ENCODE measurements at places on chromosomes 5 and 9.
A peak's percentile ranks its signal among the peaks of the same experiment; 100 is the strongest.

DNA sequence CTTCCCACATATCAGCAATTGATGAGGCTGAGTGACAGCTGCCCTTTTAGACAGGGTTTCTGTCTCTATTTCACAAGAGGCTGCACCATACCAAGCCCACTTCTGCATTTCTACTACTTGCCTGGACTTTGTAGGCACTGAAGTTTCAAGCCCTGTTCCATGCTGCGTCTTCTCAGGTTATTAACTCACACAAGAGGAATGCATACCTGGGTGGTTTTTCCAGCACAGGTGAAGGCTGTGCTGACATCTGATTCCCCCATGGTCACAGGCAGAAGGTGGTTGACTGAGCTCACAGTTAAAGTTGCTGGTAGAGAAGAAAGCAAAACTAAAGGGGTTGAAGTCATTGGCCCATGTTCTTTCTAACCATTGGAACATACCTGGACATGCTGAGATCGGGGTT is 86.6 kb downstream of the MAMDC2 start:
- DNase-seq = no peak

GRCh38 chr9:122519376-122519775 is 435 bp downstream of the OR1J4 start:
- no peak for DNase-seq

GRCh38 chr9:120755810-120756434 is 37.3 kb downstream of the FBXW2 start:
- DNase-seq = no peak

DNA sequence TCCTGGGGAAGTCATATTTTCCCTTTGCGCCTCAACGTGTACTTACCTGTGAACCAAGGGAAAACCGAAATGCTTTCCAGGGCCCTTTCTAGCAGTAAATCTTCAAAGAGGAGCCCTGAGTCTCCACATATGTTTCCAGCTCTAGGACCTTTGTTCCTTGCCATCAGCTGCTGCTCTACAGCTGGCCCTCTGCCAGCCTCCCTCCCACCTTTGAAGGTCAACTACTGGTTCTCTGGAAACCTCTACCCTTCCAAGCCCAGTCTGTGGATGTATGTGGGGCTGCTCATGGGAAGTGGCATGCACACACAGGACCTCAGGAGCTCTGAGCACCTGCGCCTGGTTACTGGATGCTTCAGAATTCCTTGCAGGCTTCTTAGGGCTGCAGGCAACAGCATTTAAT is 117.2 kb downstream of the PSD2 start:
- DNase-seq = no peak

DNA sequence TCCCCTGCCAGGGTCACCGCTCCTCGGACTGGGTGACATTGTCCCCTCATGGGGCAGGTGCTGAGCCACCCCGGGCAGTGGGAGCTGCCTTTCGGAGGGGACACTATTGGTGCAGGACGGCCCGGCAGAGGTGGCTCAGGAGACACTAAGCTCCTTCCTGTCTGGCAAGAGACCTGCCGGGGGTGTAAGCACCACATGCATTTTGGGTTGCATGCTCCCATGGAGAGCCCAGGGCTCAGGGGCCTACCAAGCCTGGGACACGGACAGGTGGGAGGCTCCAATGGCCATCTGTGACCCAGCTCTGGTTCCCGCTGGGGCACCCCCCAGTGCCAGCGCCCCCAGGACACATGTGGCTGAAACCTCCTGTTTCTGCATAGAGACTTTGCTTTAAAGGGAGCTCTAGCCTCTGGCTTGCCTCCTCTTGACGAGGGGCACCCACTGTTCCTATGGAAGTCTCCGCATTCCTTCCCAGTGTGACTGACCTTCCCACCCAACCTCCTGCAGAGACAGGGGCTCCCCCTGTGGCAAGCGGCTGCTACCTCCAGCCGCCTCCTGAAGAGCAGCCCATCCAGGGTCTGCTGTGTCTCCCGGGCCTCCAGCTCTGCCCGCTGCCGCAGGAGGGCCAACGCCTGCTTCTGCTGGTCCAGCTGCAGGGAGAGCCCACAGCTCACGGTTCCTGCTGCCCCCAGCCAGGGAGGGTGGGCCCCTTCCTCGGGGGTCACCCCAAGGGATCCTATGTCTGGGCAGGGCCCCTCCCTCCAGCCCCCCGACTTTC is 28.1 kb downstream of the CCDC187 start:
- DNase-seq = no peak

GRCh38 chr5:109844695-109845094 is 155.0 kb downstream of the MAN2A1 start:
- no peak for DNase-seq

GRCh38 chr9:125524583-125525355 is 182.2 kb downstream of the MAPKAP1 start:
- DNase-seq = no peak

GRCh38 chr5:32531885-32532520 is 53.4 kb upstream of the SUB1 start:
- DNase-seq = peak; percentile 17

- DNase-seq = no peak
Measured at GRCh38 chr9:95053611-95054570, 263.6 kb downstream of the FANCC start.

- no peak for DNase-seq
Measured at GRCh38 chr9:82443312-82443711, 454.7 kb downstream of the SPATA31D1 start.

DNA sequence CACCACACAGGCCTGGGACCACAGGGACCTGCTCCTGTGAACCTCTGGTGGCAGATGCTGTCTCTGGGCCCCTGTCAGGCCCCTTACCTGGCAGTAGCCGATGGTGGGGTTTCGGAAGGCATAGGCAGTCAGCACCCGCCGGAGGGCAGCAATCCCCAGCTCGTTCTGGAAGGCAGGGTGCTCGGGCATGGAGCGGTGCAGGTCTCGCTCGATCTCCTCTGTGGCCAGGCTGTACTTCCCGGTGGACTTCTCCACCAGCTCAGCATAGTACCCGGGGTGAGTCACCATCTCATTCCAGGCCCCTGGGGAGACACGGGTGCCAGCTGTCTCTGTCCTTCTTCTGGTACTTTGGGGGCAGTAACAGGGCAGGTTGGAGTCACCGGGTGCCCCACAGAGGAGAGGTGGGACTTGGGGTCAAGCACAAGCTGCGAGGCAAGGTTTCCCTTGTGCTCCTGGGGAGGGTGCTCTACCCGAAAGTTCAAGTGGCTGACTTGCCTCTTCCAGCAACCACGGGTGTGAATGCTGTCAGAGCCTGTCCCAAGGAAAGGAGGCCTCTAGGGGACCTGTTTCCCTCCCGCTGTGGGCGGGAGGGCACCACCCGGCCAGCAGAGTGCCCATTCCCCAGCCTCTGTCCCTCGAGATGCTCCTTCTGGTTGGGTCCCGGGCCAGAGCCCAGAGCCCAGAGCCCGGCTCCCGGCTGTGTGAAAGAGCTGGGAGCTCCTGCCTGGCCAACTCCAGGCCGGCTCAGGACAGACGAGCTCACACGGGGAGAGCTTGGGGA is 19.8 kb upstream of the MRNIP start:
- no peak for DNase-seq

GRCh38 chr9:71891557-71892189 is 19.3 kb downstream of the ABHD17B start:
- DNase-seq = no peak

DNA sequence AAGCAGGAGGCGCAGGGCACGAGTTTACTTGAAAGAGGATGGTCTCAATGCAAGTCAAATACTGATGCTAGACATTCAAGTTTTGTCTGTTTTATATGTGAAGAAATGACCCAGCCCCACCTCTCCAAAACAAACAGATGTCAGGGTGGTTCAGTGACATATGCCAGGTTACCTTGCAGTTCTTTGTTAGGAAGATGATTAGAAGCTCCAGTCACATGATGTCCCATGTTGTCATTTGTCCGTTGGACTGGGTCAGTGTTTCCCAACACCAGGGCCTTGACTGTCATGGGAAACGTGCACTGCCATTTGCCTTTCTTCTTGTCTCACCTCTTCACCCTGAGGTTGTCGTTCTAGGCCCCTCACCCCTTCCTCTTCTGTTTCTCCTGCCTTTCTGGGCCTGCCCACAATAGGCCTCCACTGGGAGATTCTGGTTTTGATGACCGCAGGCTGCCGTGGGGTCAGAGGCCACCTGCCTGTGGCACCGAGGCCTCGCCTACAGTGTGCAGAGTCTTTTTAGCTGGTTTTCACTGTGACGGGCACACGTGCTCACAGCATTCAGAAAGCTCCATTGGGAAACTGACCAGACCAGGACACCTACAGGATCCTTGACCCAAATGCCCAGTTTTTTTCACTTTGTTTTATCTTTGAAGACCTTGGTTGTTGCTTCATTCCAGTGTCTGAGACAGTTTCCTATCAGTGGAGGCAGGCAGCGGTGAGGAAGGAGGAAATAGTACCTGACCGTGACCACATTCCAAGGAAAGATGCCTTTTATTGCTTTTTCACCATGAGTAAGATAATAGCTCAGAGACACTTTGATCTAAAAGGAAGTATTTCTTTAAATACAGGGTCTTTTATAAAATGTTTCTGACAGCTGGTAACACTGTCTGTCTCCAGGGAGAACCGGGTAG is 123.1 kb downstream of the PIP5K1B start:
- DNase-seq = no peak

DNA sequence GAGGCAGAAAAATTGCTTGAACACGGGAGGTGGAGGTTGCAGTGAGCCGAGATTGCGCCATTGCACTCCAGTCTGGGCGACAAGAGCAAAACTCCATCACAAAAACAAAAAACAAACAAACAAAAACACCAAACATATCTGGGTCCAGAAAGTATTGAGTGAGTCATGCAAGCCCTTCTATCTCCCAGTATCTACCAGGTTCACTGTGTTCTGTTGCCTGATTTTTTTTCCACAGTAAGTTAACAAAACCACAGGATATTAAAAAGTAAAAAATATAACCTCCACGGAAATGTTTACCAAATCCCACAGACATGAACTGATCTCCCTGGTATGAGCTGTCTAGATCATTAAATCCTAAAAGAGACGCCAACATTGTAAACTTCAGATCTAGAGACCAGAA is 94.4 kb downstream of the ANKH start:
- no peak for DNase-seq

GRCh38 chr9:86639899-86640379 is 285.7 kb upstream of the TUT7 start:
- DNase-seq = no peak

DNA sequence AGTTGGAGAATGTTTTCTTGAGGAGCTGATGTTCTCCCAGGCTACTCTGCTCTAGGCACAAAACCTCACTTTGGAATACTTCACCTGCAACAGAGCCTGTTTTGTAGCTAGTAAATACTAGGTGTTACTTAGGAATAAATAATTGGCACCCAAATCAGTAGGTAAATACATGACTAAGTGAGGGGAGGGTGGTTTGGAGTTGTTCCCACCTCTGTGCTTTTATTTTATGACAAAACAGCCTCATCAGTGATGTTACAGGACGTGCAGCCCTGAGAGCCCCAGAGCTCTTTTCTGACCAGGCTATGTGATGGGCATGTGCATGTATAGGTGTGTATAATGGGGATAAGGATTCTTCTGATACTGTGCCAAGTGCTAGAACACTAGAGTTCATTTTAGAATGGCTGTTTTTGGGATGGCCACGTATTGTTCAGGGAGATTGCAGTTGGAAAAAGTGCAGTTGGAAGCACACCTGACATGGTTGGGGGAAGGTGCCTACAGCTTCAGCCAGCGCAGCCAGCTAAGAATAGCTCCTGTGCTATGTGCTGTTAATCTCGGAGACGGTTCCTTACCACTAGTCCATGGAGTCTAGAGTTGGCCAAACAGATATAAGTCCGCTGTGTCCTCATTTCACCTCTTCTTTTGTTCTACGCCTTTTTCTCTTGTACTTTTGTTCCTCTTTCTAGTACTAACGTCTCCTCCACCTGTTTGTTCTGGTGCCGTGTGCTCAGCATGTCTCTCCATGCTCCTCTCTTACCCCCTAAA is 284.7 kb downstream of the FANCC start:
- no peak for DNase-seq

DNA sequence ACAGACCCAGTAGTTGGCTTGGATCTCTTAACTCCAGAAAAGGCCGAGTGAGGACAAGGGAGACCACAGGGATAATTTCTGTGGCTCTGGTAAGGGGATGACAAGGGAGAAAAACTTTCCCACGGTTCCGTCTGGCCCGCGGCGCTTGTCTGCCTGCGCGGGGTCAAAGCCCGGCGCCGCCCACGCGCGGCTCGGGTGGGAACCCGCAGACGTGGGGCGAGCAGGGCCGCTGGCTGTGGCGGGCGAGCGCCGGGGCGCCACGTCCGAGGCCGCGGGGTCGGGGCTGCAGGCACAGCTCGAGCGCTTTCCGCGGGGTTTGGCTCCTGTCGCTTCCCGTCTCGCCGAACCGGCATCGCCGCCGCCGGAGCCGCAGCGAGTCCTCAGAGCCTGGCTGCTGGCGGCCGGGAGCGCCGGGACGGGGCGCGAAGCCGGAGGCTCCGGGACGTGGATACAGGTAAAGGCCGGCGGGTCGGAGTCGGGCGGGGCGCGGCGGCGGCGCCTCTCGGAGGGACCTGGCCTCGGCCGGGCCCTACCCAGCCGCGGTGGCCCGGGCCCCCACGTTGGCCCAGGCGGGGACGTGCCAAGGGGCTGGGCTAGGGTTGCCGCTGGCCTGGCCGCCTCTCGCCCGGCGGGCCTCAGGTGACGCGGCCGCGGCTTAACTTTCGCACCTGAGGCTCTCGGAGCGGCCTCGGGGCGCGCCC is at the start of gene RNF180:
RNF180 (plus strand) TSS at position 344 of the 701 bp plus-strand sequence. CDS start 34,965 bp downstream, outside the sequence.
- DNase-seq = no peak

GRCh38 chr5:120576588-120576987 is 112.5 kb downstream of the PRR16 start:
- DNase-seq = no peak

- DNase-seq = no peak
Measured at GRCh38 chr5:16536246-16536645, 70.6 kb upstream of the ZNF622 start.

DNA sequence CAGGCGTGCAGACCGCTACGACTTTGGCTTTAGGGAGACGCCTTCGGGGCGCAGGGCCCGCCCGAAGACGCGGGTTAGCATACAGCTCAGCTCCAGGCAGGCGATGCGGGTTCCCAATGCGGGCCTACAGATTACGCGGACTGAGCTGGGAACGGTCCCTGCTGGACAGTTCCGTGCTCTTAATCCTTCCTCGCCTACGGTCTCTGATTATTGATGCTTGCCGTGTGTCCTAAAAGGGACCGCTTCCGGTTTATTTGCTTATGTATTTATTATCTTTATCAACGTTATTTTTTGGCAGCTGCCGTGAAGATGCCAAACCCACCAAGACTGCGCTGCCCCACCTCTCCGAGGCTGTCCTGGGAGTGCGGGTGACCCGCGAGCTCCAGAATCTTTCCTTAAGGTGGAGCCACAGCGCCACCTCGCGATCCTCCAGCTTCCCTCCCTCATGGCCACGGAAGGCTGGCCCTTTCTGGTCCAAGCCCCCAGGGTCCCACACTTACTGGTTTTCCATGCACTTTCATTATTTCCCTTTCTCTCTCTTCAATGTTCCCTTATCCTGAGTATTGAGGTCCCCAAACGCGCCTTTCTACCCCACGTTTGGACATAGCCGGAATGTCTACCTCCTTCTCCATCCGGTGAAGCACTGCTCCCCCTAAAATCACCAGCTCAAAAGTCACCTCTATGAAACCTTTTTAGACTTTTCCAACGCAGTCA is 7.0 kb upstream of the EBF1 start:
- DNase-seq = peak; percentile 68

- no peak for DNase-seq
Measured at GRCh38 chr5:66426259-66427138, 169.7 kb upstream of the MAST4 start.

- DNase-seq = peak; percentile 75
Measured at GRCh38 chr5:400282-401145, 42.5 kb upstream of the EXOC3 start.

GRCh38 chr5:1299961-1300360 is 5.1 kb upstream of the TERT start:
- DNase-seq = no peak

GRCh38 chr5:125348221-125348692 is 601.8 kb upstream of the ZNF608 start:
- DNase-seq = no peak

GRCh38 chr9:3830291-3830690 is 304.5 kb upstream of the RFX3 start:
- DNase-seq = no peak
